GM12864 (cell line): ENCODE measurements at places on chromosomes 1 and 21.

DNA sequence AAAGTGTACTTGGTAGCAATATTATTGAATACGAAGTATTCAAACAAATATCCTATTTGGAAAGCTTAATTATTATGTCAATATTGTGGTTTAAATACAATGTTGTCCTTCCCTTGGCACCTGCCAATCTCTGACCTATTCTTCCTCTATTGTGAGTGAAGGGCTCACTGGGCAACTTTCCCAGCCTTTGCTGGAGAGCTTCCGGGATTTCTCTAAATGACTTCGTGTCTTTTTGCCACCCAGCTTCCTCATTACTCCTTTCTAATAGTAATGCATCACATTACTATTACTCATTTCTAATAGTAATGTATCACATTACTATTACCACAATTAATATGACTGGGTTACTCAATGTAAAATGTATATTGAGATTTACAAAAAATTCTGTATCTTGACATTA lies 880.6 kb downstream of the BRINP3 start:
- no peak for DNase-seq

DNA sequence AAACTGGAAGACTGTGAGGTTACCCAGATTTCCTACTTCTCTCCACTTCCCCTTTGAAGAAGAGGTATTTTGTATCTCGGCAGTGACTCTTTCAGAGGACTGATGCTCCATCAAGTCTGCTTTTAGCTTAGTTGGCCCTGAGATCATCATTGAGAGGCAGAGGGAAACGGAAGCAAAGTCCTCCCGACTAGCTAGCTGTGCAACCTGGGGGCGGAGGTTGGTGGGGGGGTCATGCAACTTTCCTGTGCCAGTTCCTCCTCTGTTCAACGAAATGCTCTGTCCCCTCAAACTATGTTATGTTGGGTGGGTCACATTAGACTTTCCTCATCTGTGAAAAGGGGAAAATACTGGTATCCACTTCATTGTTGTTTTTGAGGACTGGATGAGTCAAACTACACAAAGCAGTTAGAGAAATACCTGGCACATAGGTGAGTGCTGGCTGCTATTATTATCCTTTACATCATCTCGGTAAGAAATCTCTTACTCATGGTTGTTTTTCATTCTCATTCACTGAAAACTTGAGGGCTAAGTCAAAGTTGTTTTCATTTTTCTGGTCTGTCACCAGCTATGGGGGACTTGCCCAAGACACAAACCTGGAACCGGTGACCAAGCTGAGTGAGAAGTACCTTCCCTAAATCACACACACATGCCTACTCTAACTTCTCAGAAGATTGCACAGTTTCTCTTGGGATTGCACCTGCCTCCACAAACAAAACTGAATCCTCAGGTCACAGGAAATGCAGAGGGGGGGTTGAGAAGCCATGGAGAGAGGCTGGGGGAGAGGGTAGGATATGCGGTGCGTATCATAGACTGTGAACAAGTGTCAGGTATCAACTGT lies 83.3 kb downstream of the ABCA4 start:
- DNase-seq = no peak

- DNase-seq = no peak
These were observed 17.7 kb downstream of the PTPRC start for GRCh38 chr1:198656500-198656932.

GRCh38 chr1:187641907-187642306 lies 813.2 kb downstream of the PLA2G4A start:
- no peak for DNase-seq

DNA sequence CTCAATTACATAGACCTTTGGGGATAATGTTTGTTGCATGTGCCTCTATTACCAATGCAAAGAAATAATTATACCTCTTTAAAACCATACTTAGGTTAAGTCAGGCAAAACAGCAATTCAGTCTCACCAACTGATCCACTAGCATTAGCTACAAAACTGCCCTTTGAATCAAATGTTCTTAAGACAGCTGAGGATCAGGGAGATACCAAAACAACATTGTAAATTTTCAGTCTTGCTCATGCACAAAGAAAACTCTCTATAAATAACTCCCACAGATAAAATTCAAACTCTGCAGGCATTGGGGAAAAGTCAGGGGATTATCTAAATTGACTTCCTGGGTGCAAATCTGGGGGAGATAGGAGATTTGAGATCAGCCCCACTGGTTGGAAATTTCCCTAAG lies 100.9 kb upstream of the DPT start:
- DNase-seq = no peak

GRCh38 chr1:156525856-156526489 lies 25.4 kb upstream of the MEF2D start:
- DNase-seq = no peak

GRCh38 chr1:111448482-111448917 lies 556 bp downstream of the WDR77 start:
- no peak for DNase-seq

DNA sequence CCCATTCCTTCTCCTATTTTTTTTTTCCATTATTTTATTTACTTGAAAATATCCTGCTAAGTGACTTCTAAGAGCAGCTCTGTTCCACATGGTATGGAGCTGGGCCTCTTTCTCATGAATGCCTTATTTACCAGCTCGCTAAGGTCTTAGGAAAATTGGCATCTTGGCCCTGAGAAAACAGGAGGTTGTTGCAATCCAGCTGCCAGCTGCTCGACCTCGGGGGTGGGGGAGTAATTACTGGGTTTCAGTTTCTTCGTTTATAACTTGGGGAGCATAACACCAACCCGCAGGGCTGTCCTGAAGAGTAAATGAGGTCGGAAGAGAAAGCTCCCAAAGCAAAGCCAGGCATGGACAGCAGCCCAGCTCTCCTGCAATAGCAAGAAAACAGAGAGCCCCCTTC lies 176.3 kb downstream of the AJAP1 start:
- no peak for DNase-seq

GRCh38 chr1:37159102-37159501 lies 124.8 kb upstream of the GRIK3 start:
- DNase-seq = no peak

- DNase-seq = no peak
These were observed 25.8 kb upstream of the PPT1 start for GRCh38 chr1:40122855-40123254.

- DNase-seq = no peak
These were observed 17.9 kb downstream of the OBSCN start for GRCh38 chr1:228225740-228226139.

GRCh38 chr1:101238031-101238628 lies 1.3 kb downstream of the S1PR1 start:
- DNase-seq = no peak

GRCh38 chr1:151238467-151238739 lies 16.1 kb upstream of the PSMD4 start:
- DNase-seq = no peak

GRCh38 chr1:61648983-61649742 lies 75.8 kb downstream of the TM2D1 start:
- DNase-seq = no peak

DNA sequence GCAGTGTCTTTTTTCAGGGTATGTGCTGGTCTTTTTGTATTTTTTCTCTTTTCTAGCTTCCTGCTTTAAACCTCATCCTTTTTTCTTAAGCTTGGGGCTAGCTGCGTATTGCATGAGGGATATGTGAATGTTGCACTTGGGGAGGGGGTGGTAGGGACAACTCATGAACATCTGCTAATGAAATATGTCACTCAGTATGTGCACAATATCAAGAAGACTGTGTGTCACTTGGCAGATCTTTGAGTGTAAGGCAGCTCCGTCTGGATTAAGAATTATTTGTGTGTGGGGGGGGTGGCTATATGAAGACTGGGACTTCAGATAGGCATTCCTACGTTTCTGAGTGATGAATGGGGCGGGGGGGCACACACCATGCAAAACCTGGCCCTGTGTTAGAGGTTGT lies 170.4 kb upstream of the CACNA1E start:
- no peak for DNase-seq

DNA sequence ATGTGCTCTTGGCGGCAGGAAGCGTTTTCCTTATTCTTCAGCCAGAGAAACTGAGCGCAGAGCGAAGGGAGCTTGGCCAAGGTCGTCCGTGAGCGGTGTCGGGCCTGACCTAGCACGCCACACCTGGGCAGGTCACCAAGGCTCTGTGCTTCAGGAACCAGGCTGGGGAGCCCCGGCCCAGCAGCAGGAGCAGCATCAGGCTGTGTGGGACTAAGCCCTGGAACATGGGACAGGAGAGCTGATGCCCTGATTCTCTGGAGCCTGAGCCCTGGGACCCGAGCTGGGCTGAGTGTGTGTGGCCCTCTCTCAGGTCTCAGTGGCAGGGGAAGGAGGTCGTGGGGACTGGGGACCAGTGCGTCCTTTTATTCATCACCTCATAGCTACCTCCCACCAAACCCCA lies 65.2 kb upstream of the ABCG1 start:
- no peak for DNase-seq

GRCh38 chr1:31199236-31199790 lies 40.4 kb downstream of the NKAIN1 start:
- DNase-seq = no peak

DNA sequence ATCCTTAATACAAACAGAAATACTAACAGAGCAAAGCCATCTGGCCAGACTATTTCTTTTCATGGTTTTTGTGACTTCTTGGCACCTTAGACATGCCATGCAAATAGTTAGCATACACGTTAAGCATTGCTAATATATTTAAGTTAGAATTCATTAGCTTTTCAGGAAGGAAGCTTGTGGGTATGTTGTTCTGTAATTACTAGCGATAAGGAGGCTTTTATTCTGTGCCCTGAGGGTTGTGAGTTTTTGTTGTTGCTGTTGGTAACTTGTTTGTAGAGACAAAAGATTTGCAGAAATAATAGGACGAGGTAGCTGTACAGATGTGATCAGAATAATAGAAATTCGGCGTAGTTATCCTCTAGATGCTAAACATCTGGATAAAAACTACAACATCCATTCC lies 305.3 kb downstream of the TM2D1 start:
- no peak for DNase-seq

GRCh38 chr1:54212872-54213271 lies 12.9 kb downstream of the MRPL37 start:
- no peak for DNase-seq

DNA sequence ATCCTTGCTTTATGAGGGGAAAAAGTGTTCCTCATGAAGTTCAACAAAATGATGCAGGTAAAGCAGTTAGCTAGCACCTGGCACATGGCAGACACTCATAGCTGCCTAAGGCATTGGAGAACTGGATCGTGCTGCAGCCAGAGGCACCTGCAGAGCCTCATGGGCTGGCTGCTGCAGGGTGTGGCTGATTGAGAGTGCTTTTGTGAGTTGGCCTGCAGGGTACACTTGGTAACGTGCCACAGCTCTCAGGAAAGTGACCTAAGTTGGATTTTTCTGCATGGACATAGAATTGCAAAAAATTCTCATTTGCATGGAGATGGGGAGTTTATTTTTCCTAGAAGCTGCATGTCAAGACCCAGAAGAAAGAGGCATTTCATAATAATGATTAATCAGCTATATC lies 31.6 kb upstream of the IL20 start:
- no peak for DNase-seq

- no peak for DNase-seq
These were observed 38.5 kb upstream of the C1orf105 start for GRCh38 chr1:172381946-172382345.

- DNase-seq = no peak
These were observed 9.1 kb downstream of the CC2D1B start for GRCh38 chr1:52356818-52357355.

DNA sequence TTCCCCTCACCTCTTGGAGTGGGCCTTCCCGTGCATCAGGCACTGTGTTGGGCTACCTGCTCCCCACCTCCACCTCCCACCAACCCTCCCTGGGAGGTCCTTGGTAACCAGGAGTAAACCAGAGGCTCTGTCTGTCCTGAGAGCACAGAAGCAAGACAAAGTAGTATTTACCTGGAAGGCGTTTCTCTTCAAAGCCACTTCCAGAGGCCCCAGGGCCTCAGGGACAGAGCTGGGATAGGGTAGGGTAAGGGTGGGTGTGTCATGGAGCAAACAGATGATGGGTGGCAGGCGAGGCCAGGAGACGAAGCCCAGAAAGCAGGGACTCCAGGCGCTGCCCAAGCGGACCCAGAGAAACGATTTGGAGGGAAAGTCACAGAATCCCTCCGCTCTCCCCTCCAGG lies 77.2 kb upstream of the TARDBP start:
- no peak for DNase-seq

DNA sequence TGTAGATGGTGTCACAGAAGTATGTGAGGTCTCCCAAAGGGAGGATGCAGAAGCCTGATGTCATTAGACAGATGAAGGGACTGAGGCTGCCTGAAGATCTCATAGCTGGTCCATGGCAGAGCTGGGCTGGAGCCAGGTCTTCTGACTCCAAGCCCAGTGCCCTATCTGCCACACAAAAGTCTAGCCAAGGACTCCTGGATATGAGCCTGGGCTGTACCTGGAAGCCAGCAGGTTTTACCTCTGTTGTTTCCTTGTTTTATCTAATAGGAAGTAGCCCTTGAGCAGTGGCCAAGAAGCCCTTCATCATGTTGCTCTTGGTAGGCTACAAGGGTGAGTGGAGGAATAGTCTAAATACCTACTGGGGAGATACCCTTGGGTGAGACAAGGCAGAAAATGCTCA lies 74.4 kb upstream of the SLC44A3 start:
- DNase-seq = no peak

- no peak for DNase-seq
These were observed 180.8 kb upstream of the CACYBP start for GRCh38 chr1:174818951-174819350.

GRCh38 chr1:185342672-185343259 lies 25.7 kb upstream of the IVNS1ABP start:
- no peak for DNase-seq

DNA sequence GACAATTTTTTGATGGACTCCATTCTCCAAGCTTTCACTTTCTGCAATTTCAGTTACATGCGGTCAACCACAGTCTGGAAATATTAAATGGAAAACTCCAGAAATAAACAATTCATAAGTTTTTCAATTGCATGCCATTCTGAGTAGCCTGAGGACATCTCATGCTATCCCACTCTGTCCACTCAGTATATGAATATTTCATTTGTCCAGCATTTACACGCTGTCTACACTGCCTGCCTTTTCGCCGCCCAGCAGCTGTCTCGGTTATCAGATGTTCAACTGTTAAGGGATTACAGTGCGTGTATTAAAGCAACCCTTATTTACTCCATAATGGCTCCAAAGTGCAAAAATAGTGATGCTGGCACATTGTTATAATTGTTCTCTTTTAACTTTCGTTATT lies 116.3 kb downstream of the ADSS2 start:
- DNase-seq = no peak

- DNase-seq = no peak
These were observed 46.8 kb upstream of the DIPK1A start for GRCh38 chr1:93007941-93008577.

DNA sequence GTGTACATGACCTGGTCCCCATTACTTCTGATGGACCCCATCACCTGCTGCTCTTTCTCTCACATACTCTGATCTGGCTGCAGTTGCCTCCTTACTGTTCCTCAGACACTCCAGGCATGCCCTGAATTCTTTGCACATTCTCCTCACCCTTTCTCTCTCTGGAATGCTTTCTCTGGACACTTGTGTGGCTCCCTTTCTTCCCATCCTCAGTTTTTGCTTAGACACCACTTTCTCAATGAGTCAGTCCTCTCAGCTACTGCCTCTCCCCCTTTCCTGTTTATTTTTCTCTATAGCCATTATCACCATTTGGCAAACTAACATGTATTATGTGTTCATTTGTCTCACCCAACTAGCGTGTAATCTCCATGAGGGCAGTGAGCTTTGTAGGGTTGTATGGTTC lies 28.1 kb downstream of the PLXNA2 start:
- DNase-seq = no peak
